ENCODE measurements at places on chromosomes 12 and 14.

GRCh38 chr14:40955131-40955505, 651.6 kb upstream of the LRFN5 start:
- no peak for DNase-seq

- no peak for DNase-seq
Observed at GRCh38 chr12:42812871-42813270, 223.3 kb upstream of the PRICKLE1 start.

GRCh38 chr12:94674051-94674451, 23.7 kb upstream of the TMCC3 start:
- no peak for DNase-seq

GRCh38 chr14:54789781-54790480, 112.7 kb downstream of the GCH1 start:
- DNase-seq = no peak

DNA sequence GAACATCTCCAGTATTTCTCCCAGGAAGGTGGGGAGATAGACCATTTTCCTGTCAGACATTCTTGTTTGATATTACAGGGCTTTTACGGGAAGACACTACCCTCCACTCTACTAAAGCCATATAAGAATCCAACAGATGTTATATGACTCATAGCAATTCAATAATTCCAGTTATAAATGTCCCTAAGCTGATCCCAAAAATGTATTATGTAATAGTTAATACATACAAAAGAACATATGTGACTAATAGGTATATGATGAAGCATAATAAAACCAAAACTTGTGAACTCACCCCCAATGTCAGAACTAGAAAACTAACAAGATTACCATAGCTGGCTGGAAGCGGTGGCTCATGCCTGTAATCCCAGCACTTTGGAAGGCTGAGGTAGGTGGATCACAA, 84.2 kb downstream of the EFCAB11 start:
- DNase-seq = peak; percentile 69

DNA sequence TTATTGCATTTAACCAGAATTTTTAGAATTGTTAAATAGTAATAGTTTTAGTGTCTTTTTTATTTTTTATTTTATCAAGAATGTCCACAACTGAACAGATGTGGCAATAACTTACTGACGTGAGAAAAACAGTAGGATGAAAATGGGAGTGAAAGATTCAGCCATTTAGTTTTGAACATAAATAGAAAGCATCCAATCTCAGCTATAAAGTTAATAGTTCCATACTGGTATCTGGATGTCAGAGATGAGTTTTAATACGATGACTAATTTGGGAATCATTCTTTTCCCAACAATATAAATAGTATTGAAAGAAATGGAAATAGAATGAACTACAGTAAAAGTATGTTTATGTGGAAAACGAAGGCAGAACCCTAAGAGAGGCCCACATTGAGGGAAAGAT, 159.4 kb downstream of the EPS8 start:
- DNase-seq = peak; percentile 69

GRCh38 chr14:41950428-41951151, 343.9 kb downstream of the LRFN5 start:
- DNase-seq = no peak

GRCh38 chr12:79141776-79142175, 277.2 kb downstream of the SYT1 start:
- DNase-seq = no peak

GRCh38 chr14:57753821-57754220, 112.1 kb downstream of the SLC35F4 start:
- no peak for DNase-seq

DNA sequence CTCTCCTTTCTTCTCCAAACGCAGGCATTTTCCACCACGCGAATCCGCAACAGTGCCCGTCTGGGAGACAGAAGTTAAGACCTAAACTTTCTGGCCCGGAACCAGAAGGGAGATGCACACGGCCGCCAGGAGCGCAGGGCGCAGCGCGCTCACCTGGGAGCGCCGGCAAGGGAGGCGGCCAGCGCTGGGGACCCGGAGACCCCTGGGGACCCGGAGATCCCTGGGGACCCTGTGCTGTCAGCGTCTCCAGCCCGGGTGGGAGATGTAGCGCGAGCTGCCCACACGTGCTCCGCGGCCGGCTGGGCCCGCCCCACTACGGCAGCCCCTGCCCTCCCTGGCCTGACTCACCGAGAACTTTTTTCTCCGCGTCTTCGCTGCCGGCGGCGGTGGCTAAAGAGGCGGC, 620 bp downstream of the YBX3 start:
- DNase-seq = no peak

DNA sequence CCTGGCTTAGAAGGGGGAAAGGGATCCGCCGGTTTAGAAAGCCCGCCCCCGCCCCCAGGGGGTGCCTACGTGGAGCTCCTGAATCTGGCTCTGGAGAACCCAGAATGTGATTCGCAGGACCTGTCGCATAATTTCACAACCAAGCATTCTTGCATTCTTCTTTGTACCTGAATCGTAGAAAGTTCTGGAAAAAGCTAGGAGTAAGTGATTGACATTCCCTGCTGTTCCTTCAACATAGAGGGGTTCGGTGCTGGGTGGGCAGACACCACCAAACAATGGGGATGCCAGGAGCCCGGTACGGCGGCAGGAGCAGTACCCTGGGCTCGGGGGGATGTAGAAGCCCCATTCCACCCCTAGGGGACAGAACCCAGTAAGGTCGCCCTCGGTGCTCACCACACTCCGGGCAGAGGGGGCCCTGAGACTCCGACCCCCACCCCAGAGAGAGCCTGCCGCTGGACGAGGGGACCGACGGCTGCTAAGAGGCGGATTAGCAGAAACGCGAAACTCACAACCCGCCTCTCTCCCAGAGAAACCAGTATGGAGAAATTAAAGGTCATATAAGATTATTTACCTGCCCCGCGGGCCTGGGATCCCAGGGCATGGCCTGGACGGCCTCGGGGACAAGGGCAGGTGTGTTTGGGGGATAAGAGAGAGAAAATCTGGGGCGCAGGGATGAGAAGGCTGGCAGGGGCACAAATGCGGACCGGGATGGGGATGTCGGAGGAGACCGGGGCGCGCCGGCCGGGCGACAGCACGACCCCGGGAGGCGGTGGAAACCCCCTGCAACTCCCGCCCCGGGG, 520 bp downstream of the CSRP2 start:
- no peak for DNase-seq

GRCh38 chr12:78096909-78097597, 266.4 kb downstream of the NAV3 start:
- peak; percentile 51 for DNase-seq
